ENCODE measurements at places on chromosomes 2 and 18.

- peak; percentile 34 for DNase-seq
These were observed 8.0 kb upstream of the KLHL29 start for GRCh38 chr2:23376972-23377371.

DNA sequence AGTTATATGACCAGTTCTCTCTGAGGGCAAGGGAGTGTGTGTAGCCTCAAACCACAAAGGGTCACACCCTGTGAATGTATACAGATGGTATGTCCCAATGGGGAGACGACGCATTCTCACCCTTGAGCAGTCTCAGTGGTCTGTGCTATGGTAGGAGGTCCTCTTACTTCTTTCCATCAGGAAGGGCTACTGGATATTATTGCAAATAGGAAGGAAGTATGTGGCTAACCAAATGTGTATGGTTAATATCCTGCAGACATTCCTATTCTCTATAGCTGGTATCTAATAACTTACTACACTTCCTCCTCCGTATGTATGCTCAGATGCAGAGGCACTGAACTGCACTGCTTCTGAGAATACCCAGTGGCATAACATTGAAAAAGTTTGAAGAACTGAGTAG, 306.7 kb upstream of the CCDC68 start:
- DNase-seq = peak; percentile 41

DNA sequence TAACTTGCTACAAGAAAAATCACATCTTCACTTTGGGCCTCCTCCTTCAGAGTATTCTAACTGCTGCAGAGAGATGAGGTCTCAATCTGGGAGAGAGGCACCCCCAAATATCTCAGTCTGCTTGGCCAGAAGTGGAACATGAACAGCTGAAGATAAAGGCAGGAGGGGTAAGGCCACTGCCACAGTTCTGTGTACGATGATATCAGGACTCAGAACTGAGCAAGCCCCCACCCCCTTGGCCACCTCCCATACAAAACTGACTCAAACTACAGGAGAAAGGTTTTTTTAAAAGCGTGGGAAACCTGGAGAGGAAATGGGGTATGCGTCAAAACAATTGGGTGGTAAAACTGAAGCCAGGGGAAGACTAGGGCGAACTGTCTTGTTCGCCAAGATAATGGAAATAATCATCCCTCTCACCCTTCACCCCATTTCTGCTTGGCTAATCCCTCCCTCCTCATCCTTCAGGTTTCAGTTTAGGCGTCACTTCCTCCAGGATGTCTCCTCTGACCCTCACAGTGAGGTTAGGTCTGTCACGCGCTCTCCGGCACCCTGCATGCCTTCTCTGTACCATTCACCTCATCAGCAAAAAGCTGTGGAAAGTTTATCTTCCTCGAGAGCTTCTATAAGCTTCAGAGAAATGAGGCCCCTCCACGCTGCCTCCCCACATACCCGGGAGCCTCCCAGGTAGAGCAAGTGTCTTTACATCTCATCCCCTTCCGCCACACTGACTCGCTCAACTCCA, 64.4 kb downstream of the SFXN5 start:
- DNase-seq = no peak

GRCh38 chr18:77754475-77755044, 504.9 kb downstream of the GALR1 start:
- no peak for DNase-seq

GRCh38 chr2:15303874-15304273, 257.3 kb downstream of the NBAS start:
- DNase-seq = no peak

DNA sequence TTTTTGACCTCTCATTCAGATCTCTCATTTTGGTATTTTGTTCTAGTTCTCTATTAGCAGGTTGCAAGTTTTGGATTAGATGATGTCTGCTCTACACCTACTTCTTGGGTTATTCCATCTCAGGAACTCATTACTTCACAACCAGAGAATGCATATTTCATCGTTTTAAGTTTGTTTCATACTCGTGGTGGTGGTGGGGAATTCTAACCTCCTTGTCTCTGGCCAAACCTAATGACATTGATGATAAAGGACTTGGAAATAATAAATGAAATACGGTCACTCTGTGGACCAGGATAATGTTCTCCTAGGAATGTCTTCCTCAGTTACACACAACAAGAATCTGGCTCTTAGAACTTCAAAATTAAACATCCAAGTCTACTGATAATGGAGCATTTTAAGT, 115.2 kb downstream of the CDC42EP3 start:
- no peak for DNase-seq

GRCh38 chr2:155151472-155151871, 453.0 kb downstream of the KCNJ3 start:
- DNase-seq = no peak

- DNase-seq = peak; percentile 78
These were observed 16.4 kb upstream of the IL1RL1 start for GRCh38 chr2:102294802-102295489.

- no peak for DNase-seq
These were observed 897.1 kb downstream of the LRRTM4 start for GRCh38 chr2:76625101-76625500.

GRCh38 chr2:240478346-240479110, 43.1 kb downstream of the GPC1 start:
- no peak for DNase-seq

DNA sequence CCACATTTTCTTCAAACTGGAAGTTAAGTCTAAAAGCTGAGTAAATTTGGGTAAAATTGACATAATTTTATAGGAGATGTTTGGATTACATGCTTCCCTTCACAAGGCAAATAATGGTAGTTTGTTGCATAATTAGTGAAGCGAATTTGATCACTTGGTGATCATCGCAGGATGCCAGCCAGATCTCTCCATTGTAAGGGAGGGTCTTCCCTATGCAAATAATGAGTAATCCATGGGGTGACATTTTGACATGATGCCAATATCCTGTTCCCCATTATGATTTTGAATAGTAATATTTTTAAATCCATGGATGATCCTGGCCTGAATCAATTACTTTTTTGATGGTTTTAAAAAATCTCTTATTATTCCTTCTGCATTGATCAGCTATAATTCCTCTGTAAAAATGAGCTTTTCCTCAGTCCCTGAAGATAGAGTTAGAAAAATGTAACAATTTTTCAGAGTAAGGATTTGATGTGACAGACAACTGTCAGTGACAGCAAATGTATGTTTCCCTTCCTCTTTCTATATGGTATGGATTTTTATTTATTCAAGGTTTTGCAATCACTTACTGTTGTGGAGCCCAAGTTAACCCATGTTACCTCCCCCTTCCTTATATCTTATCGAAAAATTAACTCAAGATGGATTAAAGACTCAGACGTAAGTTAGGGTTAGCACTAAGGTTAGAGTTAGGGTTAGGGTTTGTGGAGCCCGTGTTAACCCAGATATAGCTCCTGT, 21.4 kb downstream of the CCL20 start:
- no peak for DNase-seq

- DNase-seq = no peak
These were observed 784 bp downstream of the CRACDL start for GRCh38 chr2:98935111-98935770.

DNA sequence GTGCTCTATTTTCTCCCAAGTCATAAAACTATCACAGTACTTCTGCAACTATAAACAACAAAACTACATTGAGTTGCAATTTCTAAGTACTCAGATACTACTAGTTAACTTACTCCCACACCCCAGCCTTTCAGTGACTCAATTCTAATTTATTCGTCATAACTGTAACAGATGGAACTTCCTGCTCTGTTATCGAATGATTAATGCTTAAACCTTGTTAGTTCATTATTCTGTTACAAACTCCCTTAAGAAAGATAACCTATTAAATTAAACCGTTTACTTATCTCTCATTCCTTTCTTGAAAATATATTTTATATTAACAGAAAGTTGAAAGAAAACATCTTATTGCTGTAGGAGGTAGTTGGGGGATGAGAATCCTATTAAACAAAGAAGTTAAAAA, 17.0 kb downstream of the TNFAIP6 start:
- peak; percentile 85 for DNase-seq

DNA sequence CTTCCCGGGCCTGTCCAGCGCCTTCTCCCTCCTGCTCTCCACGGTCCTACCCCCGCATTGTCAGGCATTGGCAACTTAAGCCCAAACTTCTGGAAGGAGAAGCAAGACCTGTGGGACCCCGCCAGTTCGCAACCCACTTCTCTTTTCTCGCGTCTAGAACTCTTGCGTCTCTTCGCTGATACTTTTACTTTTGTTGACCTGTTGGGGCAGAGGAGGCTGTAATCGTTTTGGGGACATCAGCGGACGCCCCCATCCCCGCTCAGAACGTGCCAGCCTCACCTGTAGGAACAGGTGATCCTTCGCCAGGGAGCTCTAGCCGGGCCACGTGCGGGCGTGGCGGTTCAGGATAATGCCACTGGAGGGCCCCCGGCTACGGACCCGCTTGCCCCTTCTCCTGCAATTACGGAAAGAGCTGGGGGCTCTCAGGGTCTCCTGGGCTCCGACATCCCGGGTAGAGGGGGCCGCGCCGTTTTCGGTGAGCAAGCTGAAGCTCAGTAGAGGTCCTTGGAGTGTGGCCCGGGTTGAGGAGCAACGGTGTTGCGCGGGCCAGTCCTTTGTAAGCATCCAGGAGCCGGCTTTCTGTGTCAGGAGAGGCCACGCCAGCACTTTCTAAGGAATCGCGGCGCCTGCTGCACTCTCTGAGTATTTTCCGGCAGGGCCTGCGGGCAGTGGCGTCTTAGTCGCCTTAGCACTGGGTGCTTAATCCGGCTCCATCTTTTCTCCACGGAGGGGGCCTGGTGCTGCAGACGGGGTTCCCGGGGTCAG, 1.6 kb downstream of the MTCL1 start:
- peak; percentile 87 for DNase-seq

GRCh38 chr2:139357972-139358371, 577.8 kb upstream of the NXPH2 start:
- DNase-seq = no peak

GRCh38 chr2:30480703-30481322, 33.8 kb downstream of the LCLAT1 start:
- DNase-seq = no peak

DNA sequence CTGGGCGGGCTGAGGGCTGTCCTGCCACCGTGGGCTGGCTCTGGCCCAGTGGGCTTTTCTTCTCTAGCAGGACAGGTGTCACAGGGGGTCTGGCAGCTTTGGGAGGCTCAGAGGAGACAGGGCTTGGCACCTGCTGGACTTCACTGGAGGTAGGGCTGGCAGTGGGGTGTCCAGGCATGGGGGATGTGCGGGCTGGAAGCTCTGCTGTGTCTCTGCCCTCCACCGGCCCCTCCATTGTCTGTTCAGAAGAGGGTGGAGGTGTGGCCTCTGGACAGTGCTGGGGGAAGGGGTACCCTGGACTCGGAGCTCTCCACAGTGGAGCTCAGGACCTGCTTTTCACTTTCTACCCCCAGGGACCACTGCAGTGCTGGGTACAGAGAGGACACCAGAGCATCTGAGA, 9.2 kb downstream of the PTPRN start:
- no peak for DNase-seq
